ENCODE measurements at places on chromosomes 3 and 15.
A peak's percentile ranks its signal among the peaks of the same experiment; 100 is the strongest.

DNA sequence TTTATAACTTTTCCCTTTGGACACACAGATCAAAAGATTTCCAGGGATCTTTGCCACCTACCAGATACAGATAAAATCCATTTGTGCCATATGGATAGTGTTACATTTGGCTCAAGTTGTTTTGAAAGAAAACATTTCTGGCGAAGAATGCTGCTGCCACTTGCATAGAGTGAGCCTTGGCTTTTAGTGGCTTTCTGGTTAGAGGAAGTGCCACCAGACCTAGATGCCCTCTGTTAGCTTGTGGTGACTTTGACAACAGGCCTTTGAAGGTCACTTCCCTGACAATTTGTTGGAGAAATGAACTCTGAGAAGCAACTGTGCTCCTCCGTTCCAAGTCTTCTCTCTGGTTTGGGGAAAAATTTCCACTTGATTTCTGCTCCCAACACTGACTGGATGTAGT lies 158.0 kb downstream of the CHST2 start:
- DNase-seq = no peak

GRCh38 chr3:30493911-30494311 lies 112.5 kb upstream of the TGFBR2 start:
- DNase-seq = peak; percentile 69

DNA sequence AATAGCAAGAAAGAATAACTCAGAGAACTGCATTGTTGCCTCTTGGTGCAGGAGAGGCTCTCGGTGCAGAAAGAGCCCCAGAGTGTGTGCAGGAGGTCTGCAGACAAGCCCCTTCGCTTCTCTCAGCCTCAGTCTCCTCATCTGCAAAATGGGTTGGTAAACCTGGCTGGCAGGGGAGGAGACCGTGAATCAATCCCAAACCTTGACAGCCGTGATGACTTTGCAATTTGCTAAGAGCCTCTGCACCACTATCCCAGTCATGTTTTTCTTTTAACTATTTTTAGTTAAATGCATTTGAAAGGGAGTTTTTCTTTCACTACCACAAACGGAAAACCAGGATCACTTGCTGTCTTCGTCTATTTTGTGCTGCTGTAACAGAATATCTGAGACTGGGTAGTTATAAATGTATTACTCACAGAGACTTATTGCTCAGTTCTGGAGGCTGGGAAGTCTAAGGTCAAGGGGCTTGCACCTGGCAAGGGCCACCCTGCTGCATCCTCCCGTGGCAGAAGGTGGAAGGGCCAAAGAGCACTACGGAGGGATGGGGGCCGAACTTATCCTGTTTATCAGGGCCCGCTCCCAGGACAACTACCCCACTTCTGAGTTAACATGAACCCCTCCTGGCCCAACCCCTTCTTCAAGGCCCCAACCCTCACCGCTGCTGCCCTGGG lies 14.2 kb upstream of the IQSEC1 start:
- DNase-seq = no peak

GRCh38 chr3:13134166-13134878 lies 61.1 kb upstream of the IQSEC1 start:
- no peak for DNase-seq

- no peak for DNase-seq
These were observed 75.8 kb downstream of the RPL39L start for GRCh38 chr3:187063286-187064121.

DNA sequence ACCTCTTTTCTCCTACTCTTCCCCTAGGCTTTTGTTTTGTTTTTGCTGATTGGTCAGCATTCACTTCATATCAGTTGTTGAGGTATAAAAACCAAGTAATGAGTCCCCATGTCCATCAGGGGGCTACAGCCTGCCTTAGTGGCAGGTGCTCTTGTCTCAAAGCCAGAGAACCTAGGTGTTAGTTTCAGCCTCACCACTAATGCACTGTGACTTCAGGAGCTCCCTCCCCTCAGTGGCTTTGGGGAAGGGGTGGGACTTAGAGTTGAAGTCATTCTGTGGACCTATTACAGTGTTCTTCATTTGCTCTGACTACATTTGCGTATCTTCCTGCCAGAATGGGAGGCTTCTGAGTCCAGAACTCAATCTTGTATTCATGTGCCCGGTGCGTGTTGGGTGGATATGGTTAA lies 41.6 kb downstream of the NR2C2 start:
- no peak for DNase-seq

DNA sequence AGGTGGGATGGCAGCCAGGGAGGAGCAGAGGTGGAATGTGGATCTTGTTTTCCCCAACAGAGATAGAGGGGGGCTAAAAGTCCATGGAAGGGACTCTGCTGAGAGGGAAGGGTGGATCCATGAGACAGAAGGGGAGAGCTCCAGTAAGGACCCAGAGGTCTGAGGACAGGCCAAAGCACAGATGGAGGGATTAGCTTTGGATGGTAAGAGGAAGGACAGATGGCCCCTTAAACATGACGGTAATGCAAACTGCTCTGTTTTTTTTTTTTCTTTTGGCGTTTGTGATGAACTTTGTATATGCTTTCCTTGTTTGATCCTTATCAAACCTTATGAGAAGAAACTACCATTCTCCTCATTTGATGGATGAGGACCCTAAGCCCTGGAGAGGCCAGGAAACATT lies 96.2 kb downstream of the IGF1R start:
- DNase-seq = no peak

DNA sequence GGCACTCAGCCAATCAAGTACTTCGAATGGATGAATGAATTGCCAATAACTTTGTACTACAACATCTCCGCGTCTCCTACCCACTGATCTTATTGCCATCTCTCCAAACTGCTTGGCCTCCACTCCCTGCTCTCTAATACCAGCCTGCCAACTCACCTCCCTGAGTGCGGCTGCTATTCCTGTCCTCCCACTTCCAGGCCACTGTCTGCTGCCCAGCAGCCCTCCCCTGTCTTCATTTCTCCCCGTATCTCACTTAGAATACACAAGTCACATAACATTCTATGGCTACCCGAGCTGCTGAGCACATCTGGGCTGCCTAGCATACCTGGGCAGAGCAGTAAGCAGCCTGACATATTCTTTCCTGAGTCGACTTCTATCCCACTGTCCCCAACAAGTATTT lies 149.9 kb upstream of the LRTM1 start:
- no peak for DNase-seq

DNA sequence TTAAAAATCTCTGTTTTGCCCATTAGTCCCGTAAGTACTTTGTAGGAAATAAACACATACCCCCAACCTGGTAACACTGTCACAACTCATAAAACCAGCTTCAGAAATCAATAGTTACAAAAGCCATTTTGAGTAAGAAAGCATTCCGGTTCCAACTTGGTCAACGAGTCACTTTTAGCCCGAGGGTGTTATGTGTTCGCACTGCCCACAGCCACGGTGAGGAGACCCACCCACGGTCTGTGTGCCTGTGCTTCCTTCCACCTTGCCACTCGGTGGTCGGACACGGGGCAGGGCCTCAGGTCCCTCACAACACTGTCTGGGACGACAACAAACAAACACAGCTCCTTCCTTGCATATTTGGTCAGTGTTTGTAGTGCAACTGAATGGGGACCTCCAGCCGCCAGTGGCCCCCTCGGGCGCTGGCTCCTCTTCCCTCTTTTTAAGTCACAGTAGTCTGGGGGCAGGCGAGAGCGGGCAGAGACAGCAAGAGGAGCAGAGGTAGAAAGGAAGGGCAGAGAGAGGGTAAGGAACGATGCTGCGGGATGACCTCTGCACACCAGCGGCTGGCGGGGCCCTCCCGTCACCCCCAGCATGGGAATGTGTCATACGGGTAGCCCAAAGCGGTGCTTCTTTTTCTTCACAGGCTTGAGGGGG lies 5.2 kb upstream of the MUSTN1 start:
- no peak for DNase-seq

GRCh38 chr15:62681939-62682896 lies 360.3 kb upstream of the TPM1 start:
- no peak for DNase-seq

DNA sequence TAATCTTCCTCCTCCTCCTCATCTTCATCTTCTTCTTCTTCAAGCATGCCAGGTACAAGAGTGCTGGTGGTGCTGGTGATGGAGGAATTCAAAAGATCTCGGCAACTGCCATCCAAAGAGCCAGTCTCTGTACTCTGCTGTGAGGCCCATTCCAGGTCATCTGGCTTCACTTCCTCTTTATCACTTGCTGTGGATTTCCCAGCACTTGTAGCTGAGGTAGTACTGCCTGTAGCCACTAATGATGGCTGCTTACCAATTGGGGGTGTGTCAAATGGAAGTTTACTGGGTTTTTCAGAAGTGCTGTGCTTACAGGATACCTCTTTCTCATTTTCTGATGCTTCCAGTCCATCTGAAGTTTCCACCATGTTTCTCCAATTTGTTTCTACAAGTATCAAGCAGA lies 28.8 kb upstream of the SHC4 start:
- DNase-seq = peak; percentile 19

GRCh38 chr3:31999907-32000439 lies 18.4 kb downstream of the ZNF860 start:
- DNase-seq = no peak

DNA sequence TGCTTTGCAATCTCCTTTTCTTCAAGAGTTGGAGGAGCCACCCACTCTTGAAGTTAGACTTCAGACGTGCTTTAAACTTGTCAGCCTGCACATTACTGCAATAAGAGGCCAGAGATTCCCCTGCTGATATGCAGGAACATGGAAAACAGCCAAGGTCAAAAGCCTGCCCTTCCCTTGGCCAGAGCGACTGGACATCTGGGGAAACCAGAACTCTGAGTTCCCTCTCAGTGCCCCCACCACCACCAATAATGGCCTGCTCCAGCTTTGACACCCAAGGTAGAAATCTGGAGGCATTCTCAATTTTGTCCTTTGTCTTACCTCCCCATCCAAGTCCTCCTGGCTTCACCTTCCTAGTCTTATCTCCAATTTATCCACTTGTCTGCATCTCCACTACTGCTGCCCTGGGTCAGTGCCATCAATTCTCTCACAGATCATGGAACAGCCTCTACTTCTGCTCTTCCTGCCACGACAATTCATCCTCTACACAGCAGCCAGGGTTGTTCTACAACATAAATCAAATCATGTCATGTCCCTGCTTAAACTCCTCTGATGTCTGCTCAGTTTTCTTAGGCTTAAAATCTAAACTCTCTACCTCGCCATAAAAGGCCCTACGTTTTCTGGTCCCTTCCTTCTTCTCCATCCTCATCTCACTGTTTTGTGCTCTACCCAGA lies 191.6 kb upstream of the WNT5A start:
- no peak for DNase-seq

- peak; percentile 94 for DNase-seq
These were observed 12.2 kb downstream of the NCEH1 start for GRCh38 chr3:172698631-172699030.

DNA sequence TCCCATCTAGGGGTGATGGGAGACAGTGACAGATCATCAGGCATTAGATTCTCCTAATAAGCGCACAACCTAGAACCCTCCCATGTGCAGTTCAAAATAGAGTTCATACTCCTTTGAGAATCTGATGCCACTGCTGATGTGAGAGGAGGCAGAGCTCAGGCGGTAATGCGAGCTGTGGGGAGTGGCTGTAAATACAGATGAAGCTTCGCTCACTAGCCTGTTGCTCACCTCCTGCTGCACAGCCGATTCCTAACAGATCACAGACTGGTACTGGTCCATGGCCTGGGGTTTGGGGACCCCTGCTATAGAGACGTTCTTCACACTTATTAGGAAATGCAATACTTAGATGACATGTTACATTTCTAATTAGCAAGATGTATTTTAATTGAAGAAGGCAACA lies 154.4 kb downstream of the CBLB start:
- DNase-seq = no peak

DNA sequence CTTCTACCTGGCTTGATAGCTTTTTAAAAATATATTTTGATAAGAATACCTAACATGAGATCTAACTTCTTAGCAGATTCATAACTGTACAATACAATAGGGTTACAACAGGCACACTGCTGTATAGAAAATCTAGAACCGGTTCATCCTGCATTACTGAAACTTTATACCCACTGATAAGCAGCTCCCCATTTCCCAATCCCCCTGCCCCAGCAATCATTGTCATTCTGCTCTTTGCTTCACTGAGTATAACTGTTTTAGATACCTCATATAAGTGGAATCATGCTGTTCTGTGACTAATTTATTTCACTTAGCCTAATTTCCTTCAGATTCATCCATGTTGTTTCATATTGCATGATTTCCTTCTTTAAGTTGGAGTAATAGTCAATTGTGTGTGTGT lies 906.0 kb downstream of the GBE1 start:
- DNase-seq = no peak

DNA sequence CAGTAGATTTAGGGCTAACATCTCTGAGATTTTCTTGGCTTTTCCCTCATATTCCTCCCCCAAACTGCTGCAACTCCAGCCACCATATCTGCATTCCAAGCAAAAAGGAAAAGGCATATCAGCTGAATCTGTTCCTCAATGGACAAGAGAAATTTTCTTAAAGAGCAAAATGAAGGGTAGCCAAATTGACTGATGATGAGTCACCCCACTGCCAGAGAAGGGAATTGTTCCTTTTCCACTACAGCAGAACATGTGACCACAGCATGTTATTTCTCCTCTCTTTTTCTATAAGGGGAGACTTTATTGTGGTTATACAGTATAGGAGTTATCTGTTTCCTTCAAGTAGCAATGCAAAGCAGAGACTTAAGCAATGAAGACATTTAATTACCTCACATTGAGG lies 172.5 kb downstream of the MTHFS start:
- peak; percentile 38 for DNase-seq

GRCh38 chr3:65811892-65812291 lies 226.8 kb downstream of the MAGI1 start:
- DNase-seq = no peak

GRCh38 chr3:105118905-105119304 lies 247.8 kb upstream of the ALCAM start:
- DNase-seq = no peak

DNA sequence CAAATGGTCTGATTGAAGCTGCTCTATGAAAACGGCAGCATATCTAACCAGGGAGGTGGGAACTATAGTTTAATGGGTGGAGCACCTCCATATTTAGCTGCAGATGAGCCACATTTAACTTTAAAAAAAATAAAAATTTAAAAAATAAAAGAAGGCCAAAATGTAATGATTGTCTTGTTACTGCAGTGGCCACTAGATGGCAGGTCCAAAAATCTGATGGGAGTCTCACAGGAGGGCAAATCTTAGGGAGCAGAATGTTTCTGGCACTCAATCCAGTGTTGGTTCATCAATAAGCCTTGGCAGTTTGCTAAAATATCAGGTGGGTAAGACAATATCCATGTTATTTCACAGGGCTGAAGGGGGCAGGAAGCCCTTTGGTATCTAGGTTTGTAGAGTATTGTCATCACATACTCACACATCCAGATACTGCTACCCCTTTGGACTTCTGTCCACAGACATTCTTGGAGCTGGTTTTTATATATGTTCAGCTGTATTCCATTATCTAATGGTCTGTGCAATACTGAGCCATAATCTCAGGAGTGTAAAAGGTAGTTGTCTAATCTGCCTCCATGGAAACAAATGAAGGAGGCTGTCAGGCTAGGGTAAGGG lies 233.3 kb downstream of the TIGIT start:
- no peak for DNase-seq

GRCh38 chr3:151262871-151263525 lies 15.3 kb downstream of the P2RY14 start:
- peak; percentile 79 for DNase-seq

- DNase-seq = no peak
These were observed 24.8 kb upstream of the NOX5 start for GRCh38 chr15:68989541-68990230.

- no peak for DNase-seq
These were observed 337.5 kb upstream of the LMCD1 start for GRCh38 chr3:8164145-8164544.

Data from inflammatory macrophage (primary cell).